ENCODE measurements at places on chromosomes 3 and 15.

DNA sequence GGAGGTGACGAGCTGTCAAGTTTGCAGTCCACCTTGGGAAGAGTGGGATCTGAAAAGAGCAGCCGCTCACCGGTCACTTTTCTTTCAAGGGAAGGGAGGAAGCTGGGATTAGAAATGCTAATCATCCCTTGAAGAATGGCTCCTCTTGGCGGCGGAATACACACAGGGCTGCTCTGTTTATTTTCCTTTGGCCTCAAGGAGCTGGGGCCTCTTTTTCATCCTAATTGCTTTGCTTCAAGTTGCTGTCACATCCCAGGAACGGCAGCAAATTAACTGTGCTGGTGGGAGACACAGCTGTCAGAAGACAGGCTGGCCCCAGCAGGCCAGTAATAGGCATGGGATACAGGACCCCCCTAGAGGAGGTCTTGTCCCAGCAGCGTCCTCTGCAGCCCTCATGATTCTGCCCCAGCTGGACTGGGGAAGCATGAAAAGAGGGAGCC lies 6.7 kb downstream of the KBTBD13 start:
- DNase-seq = peak; percentile 41

DNA sequence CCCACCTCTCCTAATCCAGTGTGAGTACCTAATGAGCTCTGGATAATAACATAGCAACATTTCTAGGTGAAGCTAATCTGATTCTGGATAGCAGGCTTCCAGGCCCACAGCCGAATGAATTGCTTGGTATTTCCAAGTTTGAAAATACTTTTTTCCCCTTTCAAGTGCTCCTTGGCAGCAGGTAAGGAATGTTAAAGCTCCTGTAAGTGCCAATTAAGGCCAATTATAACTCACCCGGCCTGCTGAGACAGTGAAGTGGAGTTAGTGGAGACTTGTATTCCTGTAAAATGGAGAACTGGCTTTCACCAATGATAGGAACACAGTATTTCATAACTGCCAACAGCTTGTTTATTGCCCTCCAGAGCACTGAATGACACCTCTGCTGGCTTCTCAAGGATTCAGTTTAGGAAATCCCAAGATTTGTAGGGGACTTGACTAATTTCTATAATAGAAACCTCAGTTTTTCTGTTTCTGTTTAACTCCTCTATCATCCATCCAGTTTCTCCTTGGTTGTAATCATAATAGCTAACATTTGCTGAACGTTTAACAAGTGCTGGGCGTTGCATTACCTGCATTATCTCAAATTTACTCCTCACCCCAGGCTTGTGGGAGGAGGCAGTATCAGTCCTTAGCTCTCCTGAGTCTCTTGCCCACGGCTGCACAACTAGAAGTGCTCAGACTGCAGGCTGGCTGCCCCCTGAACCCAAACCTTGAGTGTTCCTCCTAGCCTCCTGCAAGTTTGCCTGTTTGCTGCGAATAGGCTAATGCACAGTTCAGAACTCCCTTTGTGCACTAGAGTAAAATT lies 52.7 kb upstream of the SCAANT1 start:
- no peak for DNase-seq

- no peak for DNase-seq
Measured at GRCh38 chr3:111936191-111936841, 42.5 kb upstream of the ABHD10 start.

- no peak for DNase-seq
Measured at GRCh38 chr15:88658070-88658965, 19.5 kb downstream of the ISG20 start.

DNA sequence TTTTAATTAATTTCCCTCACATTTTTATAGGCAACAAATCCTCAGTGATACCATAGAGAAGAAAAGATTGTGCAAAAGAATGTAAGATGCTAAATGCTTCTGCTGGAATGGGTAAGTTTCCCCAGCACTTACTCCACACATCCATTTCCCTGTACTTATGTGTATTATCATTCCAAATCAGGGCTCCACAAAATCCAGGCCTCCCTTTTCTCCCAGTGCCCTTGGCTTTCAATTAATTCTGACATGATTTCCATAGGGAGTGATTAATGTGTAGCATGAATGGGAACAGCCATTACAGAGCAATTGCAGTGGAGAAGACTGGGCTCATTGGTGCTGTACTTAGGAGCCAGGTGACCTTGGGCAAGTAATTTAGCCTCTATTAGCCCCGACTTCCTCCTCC lies 41.3 kb upstream of the UBE2E1 start:
- no peak for DNase-seq

GRCh38 chr15:24772686-24773373 lies 97.3 kb downstream of the NPAP1 start:
- DNase-seq = peak; percentile 15

DNA sequence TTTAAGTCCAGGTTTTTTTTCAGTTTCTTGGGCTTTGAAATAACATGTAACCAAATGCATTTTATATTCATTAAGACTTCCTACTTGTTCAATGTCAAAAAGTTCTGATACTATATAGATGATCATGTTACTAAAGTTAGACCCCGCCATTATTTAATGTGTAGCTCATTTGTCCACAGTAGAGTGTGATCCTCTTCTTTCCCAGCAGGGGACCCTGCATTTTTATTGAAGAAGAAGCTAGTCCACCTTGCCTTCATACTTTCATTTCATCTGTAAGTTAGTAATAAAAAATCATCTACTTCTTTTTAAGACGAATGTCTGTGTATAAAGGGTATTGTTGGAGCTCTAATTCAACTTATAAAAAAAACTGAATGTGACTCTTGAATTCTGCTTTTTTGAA lies 404.6 kb downstream of the SI start:
- DNase-seq = no peak

DNA sequence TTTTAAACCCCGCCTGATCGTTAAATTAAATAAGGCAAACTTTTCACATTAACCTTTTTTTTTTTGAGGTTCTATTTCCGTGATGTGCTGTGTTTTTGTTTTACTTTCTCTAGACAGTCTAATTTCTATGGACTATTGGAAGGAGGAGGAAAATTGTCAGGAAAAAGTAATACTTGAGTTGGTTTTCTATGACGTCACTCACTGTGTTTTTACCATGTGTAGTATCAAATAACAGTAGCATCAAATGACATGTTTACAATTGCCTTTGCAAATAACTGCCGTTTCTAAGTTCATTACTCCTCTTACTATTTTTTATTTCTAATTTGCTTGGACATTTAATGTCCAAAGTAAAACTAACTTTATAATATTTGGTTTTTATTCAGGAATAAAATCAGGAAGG lies 32.3 kb downstream of the MYO1E start:
- DNase-seq = no peak

GRCh38 chr3:131957511-131957910 lies 77.3 kb downstream of the CPNE4 start:
- no peak for DNase-seq

DNA sequence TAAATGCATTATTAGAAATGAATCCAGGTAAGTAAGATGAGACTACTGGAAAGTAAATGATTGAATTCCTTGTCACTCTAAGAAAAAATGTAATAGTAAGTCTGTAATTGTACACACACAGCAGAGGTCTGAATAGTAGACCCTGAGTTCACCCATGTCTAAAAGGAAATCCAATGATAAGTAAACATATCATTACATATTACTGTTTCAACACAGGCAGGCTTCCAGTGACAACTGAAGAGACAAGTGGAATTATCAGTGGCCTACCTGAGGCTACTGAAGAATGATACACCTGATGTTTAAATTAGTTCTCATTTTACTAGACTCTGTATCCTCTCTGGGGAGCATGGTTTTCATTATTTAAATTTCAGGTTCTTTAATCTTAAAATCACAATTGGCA lies 6.2 kb upstream of the CCNL1 start:
- DNase-seq = no peak

DNA sequence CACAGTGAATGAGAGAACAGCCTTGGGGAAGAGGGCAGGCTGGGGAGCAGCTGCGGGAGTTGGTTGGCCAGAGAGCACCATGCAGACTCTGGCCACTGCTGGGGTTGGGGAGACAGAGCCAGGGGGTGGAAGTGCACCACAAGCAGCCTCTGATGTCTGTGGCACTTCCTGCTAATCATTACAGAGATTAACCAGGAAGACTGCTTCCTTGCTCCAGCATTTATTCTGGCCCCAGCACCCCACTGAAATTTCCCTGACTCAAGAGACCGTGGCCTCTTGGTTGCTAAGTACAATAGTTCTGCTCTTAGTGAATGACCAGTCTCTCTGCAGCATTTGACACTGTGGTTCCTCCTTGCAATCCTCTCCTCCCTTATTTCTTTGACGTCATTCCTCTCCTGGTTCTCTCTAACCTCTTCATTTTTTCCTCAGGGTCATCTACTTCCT lies 266.2 kb upstream of the ROPN1 start:
- no peak for DNase-seq

DNA sequence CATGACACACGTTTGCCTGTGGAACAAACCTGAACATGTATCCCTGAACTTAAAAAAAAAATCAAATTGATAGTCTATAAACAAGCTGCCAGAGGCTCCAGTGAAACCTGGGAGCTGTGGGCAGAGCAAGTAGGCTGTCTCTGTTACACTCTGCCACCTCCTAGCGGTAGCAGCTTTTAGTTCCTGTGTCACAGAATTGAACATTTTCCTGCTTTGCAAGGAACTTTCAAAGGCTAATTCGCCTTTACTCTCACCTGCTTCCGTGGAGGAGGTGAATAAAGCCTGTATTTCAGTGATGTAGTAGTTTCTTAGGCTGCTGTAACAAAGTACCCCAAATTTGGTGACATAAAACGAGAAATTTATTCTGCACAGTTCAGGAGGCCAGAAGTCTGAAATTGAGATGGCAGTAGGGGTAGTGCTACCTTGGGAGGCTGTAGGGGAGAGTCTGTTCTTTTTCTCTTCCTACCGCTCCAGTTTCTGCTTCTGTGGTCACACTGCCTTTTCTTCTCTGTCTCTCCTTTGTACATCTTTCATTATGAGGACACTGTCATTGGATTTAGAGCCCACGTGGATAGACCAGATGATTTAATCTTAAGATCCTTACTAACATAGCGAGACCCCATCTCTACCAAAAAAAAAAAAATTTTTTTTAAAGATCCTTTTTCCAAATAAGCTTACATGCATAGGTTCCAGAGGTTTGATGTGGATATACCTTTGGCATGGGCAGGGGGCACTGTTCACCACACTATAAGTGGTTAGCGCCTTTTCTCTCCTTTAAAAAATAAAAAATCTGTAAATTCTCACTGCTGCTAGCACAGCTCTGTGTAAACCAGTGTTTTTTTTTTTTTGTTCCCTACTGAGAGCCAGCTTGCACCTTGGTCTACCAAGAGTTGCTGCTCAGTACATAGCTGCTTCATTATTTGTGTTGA lies 25.3 kb downstream of the FBXO22 start:
- peak; percentile 72 for DNase-seq

- no peak for DNase-seq
Measured at GRCh38 chr15:97410897-97411575, 549.5 kb upstream of the ARRDC4 start.
